ENCODE measurements at places on chromosomes 4 and X.

GRCh38 chr4:100983426-100983825 is 363.9 kb downstream of the PPP3CA start:
- no peak for DNase-seq

GRCh38 chr4:123234955-123235354 is 161.6 kb upstream of the SPRY1 start:
- no peak for DNase-seq

DNA sequence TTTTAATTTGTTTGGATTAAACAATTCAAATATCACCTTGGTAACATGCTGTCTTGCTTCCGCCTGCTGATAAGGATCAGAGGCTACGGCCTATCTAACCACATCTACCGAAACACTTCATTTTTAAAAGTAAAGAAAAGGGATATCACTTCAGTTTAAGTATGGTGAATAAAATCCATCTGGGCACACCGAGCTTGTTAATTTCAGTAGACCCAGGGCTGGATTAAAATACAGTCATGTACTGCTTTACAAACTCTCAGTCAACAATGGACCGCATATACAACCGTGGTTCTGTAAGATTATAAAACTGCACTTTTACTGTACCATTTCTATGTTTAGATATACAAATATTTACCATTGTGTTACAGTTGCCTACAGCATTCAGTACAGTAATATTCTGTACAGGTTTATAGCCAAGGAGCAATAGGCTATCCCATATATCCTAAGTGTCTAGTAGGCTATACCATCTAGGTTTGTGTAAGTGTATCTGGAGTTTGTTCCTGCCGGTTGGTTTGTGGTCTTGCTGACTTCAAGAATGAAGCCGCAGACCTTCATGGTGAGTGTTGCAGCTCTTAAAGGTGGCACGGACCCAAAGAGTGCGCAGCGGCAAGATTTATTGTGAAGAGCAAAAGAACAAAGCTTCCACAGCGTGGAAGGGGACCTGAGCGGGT is 40.0 kb downstream of the SEPTIN11 start:
- DNase-seq = no peak

GRCh38 chr4:107825072-107825824 is 516 bp downstream of the SGMS2 start:
- no peak for DNase-seq

DNA sequence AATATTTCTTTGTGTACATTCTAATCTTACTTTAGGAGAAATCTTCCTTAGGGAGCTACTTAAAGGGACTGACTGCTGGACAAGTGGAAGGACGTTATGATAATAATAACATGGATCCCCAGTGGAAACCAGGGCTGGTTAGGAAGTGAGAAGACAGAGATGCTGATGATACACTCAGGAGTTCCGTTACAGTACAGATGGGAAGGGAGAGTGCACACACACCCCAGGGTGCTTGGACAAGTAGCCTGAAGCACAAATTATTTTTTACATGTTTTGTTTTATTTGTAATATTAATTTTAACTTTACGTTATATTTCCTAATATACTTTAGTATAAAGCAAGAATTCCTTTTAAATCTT is 84.1 kb downstream of the BMPR1B start:
- DNase-seq = no peak

- no peak for DNase-seq
Observed at GRCh38 chr4:144663834-144664475, 18.0 kb downstream of the HHIP start.

DNA sequence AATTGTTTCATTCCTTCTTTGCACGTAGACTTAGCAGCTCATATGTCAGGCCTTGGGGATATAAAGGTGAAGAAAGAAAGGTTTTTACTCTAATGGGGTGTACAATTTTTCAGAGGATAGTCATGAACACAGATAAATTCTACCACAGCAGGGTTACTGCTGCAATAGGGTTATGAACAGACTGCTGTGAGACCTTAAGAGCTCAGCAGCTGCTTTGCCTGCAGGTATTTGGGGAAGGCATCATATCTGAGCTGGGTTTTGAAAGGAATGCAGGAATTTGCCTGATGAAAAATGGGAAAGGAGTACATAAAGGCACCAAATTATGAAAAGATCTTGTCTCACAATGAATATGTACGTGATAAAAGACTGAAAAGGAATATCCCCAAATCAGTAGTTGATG is 128.9 kb downstream of the CEP135 start:
- DNase-seq = no peak

DNA sequence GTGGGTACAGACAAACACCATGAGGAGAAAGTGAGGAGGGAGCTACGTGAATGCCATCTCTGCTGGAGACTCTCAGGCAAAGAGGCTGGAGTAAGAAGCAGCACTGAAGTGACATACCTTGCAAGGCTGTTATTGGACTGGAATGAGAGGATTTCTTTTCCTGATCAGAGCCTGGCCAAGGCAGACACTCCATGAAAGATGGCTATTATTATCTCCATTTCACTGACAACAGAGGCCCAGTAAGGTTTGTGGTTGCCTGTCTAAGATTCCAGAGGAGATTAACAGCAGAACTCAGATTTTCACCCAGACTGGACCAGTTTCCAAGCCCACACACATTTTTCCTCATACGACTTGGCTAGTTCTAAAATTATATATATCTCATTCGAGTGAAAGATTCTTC is 162.0 kb upstream of the EOLA2 start:
- no peak for DNase-seq

DNA sequence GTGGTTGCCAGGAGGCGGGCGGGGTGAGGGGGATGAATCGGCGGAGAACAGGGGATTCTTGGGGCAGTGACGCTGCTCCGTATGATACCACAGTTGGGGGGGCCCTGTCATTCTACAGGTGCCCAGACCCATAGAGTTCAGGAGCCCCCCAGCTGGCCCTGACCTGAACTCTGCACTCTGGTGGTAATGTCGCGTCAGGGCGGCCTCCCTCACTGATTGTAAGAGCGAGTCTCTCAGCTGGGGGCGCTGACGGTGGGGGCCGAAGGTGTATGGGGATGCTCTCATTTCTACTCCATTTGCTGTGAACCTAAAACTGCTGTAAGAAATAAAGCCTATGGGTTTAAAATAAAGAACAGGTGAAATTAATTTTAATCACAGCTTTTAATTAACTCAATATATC is 91.8 kb upstream of the PSAPL1 start:
- DNase-seq = no peak

- DNase-seq = no peak
Observed at GRCh38 chr4:152640058-152640921, 39.5 kb downstream of the TMEM154 start.

DNA sequence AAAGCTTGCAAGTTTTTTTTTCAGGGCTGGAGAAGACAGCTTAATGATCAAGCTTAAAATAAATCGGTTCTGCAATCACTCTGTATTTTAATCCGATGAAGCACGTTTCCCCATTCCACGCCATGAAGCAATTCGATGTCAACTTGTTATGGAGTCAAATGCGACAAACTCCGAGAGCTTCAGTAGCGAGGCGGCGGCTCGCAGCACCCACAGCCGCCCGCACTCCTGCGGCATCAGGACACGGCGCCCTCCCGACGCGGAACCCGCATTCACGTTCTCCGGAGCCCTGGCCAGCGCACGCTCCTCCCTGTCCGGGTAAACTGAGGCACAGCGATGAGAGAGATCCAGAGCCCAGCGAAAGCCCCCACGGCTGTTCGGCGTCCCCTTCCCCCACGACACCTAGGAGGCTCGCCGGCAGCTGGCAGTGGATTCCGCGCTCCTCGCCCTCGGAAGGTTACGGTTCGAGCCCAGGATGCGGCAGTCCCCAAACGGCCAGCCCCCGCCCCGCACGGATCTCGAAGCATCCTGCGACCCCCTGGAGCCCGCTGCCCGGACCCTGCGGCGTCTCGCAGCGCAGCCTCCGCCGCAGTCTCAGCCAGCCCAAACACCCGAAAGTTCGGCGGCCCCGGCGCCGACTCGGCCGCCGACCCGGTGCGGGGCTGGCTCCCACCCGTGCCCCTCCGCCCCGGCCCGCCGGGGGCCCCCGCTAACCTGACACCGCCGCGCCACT is 507 bp downstream of the MFAP3L start:
- DNase-seq = no peak

GRCh38 chr4:930827-931193 is 1.3 kb downstream of the GAK start:
- no peak for DNase-seq

DNA sequence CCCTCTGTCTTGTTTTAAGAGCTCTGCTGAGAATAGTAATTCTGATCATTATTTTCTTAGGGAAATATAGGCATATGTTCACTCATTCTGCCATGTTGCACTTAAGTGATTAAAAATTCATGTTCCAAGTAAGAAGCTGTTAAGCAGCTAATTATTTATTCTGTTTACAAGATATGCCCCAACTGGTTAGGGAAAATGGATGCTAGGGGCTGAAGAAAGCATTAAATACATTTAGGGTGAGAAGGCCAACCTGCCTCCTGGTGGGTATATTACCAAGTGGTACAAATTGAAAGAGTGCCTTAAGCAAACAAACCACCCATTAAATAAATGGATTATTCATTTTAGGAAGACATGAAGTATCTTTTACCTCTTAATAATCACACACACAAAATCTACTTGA is 392.6 kb upstream of the EPHA5 start:
- DNase-seq = no peak

DNA sequence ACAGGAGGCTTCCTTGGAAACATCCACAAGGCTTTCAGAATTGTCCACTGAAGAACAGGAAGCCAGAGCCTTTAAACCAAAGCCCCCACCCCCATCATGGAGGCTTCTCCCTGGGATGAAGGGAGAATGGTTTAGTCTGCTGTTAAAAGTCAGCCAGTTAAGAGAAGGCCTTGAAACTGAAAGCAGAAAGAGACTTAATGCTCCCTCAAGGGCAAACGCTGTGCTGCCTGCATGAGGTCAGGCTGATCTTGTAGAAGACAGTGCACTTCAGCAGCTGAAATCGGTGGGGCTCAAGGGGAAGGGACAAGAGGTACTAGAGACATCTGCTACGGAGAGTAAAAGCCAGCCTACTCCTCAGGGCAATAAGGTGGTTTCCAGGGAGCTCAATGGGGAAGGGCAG is 69.0 kb downstream of the HPRT1 start:
- DNase-seq = no peak

GRCh38 chrX:49901048-49901447 is 21.3 kb upstream of the CLCN5 start:
- DNase-seq = no peak

DNA sequence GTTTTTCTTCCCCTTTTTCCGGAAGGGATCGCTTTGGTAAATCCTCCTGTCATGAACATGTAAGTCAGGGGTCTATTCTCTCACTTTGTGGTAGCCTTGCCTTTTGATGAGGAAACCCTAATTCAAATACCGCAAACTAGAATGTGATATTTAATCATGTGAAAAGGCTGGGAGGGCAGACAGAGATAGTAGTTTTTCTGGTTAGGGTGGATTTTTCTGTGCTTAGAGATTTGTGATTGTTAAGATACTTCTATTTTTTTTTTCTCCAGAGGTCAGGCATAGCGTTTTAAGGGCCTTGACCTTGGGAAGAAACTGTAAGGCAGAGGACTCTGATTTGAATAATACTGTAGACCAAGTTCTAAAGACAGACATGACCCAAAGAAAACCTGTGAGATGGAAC is 41.8 kb upstream of the PACRGL start:
- DNase-seq = no peak

- DNase-seq = no peak
Observed at GRCh38 chr4:104412344-104412743, 82.3 kb downstream of the CXXC4 start.

DNA sequence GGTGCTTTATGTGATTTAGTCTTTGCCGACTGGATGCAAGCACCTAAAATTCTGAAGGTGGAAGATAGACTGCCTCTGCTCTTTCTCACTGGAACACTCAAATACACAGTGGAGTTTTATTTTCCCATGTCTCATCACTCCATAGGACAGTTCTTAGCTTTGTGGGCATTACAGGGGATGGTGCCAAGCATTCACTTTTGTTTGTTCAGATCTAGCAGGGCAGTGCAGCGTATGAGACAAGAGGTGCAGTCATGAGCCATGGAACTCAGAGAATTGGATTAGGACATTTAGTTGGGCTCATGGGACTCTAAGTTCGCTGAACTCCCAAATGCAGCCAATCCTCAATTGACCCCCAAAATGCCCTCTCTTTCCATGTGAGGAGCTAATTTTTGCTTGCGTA is 1136.9 kb upstream of the PRKX start:
- no peak for DNase-seq

DNA sequence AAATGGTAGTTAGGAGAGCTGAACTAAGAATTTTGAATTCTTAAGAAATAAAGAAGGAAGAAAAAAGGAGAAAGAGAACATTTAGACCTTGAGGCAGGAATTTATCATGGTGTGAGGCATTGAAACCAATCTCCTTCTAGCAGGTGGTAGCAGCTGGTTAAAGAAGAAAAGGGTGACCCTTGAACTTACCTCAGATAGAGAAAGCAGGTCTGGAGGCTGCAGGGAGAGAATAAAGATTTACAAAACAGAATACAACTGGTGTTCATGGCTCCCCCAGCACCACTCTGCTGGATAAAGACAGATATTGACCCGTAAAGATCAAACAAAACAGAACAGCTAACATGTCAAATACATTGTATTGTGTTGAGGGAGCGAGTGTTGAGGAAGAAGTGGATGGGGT is 56.0 kb downstream of the NCAPG start:
- no peak for DNase-seq

GRCh38 chr4:38004062-38004461 is 43.9 kb downstream of the PTTG2 start:
- DNase-seq = no peak

DNA sequence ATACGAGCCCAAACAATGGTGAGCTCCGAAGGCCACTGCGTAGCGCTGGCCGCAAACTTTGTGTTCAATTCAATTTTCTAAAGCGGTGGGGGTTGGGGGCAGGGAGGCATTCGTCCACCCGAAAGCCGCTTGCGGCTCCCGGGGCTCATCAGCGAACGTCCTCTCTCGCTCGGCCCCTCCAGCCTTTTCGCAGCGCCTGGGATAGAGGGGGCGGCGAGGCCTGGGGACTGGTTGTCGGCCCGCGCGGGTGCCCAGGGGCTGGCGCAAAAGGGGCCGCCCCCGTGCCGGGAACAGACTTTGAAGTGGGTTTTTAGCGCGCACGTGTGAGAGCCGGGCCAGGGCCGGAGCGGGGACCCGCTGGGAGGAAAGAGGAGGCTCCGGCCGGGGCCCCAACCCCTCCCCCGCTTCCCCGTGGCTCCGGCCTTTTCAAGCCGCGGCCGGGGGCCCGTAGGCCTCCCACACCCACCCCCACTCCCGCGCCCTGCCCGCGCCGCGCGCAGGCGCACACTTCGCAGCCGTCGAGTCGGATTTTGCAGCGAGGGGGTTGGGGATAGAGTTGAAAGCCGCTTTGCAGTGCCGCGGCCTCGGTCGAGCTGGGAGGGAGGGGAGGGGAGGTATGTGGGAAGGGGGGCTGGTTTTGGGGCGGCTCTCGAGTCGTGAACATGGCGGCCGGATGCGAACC is 8.3 kb downstream of the ZIC3 start:
- DNase-seq = no peak

DNA sequence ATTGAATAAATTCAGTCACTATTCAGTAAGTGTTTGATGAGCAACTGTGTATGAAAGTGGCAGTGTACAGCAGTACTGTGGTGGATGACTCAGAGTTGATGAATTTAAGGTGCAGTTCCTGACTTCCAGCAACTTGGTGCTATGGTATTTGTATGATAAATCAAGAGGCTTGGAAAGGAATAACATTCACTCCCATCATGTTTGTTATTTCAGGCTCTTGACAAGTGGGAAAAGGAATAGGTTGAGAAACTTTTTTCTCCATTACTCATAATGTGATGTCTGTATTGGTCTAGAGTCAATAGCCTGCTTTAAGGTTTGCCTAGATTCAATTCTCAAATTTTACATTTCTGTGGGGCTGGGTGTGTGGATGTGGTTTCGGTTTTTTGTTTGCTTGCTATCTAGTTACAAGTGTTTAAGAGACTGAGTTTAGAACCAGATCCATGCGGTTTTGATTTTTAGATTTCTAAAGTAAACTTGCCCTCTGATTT is 35.1 kb upstream of the CYP2U1 start:
- DNase-seq = no peak

GRCh38 chr4:147354237-147354636 is 126.7 kb upstream of the EDNRA start:
- no peak for DNase-seq
